ENCODE measurements at places on chromosomes 7 and 10.

DNA sequence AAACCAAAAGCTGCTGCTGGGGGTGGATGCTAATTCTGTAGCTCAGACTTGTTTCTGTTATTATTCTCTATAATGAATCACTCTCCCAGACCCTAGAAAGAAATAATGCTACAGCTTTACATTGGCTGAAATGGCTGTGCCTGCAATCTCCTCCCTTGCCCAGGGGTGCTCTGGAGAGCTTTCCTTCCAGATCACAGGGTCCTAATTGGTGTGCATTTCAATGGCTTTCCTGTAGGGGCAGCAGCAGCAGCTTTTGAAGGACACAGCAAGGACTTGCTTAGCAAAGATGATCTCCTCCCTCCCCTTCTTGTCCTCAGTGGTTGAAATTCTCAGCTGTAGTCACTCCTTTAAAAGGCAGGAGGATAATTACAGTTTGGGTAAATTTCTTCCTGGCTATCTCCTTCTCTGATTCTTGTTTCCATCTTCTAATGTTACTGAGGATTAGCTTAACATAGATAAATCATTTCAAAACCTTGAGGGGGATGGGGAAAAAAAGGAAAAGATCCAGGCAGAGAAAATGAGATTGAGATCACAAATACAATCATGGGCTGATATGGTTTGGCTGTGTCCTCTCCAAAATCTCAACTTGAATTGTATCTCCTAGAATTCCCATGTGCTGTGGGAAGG is 120.2 kb upstream of the CTTNBP2 start:
- no peak for DNase-seq

DNA sequence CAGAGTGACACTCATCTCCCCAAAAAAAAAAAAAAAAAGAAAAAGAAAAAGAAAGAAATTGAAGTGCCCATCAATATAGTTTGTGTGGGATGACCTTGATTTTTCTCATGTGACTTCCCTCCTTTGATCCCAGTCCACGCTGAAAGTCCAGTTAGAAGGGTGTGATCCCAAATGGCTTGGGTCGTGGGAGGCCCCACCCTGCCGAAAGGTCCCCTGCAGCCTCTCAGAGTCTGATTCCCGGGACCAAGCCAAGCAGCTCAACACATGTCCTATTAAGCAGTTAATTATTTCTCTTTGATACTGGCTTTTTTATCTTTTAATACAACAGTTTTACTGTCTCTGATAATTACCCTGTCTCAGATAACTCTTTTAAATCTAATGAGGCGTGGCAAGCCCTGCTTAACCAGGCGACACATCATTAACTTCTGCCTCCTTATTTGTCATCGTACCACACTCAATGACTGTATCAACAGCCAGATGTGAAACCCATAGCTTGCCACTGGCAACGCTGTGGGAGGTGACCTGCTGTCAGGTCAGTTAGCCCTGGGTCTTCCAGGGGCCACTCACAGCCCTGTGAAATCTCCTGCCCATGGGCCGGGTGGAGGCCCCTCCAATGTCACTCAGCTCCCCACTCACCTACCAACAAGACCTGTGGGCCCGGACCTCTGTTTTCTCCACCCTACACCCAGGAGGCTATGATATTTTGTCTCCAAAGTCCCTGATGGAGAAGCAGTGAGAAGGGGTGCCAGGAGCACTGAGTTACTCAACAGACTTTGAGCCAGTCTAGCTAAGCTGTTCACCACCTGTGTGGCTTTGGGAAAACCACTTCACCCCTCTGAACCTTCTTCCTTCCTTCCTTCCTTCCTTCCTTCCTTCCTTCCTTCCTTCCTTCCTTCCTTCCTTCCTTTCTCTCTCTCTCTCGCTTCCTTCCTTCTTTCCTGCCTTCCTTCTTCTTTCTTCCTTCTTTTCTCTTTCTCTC is 110.0 kb upstream of the SFMBT2 start:
- no peak for DNase-seq

DNA sequence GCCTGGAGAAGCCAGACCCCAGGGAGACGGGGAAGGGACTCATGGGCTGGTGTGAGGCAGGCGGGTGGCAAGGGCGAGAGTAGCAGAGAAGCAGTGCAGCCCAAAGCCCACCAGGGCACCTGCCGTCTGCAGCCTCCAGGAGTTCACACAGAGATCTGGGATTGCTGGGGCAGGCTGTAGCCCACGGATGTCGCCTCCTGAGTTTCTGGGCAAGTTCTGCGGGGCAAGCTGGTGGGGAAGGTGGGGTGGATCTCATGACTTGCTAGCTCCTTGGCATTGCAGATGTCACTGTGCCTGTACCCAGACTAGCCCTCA is 6.0 kb downstream of the ADCK2 start:
- no peak for DNase-seq

DNA sequence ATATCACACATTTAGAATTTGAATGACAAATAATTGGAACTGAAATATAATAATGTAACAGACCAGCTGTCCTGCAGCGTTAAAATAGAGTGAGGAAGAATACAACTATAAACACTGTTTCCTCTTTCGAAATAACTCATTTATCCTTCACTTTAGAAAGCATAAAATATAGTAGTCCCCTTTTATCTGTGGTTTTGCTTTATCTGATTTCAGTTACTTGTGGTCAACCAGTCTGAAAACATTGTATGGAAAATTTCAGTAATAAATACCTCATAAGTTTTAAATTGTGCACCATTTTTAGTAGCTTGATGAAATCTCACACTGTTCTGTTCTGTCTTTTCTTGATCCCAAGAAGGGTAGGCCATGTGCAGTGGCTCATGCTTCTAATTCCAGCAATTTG is 31.7 kb downstream of the POLR1F start:
- no peak for DNase-seq

DNA sequence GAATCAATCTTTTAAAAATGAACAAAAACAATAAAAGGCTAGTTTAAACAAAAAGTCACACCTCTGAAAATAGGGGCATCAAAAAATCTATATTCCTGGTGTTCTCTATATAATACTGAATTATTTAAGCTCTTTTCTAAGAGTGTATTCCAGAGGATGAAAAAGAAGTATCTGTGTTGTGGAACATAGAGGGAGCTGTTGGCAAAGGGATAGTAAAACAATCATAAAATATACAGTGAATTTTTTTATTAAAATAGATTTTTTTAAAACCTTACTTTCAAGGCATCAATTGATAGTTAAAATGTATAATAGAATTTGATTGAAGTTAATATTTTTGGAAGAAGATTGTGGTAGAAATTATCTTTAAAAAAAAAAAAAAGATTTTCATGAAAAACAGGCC is 1409.1 kb upstream of the CELF2 start:
- no peak for DNase-seq

GRCh38 chr10:108989976-108990375 is 933.3 kb downstream of the XPNPEP1 start:
- no peak for DNase-seq

DNA sequence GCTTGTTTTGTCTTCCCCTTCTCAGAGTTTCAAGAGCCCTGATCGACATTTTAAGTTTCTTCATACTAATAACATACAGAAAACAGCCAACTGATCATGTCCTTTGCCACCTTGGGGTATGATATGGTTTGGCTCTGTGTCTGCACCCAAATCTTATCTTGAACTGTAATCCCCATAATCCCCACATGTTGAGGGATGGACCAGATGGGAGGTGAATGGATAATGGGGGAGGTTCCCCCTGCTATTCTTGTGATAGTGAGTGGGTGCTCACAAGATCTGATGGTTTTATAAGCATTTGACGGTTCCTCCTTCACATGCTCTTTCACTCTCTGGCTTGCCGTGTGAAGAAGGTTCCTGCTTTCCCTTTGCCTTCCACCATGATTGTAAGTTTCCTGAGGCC is 190.3 kb downstream of the CHCHD3 start:
- DNase-seq: no peak

GRCh38 chr10:103554488-103555324 is 61.2 kb downstream of the NEURL1 start:
- DNase-seq: no peak

GRCh38 chr7:79854621-79855020 is 280.0 kb upstream of the GNAI1 start:
- no peak for DNase-seq

GRCh38 chr7:22578007-22578733 is 78.2 kb upstream of the STEAP1B start:
- no peak for DNase-seq

DNA sequence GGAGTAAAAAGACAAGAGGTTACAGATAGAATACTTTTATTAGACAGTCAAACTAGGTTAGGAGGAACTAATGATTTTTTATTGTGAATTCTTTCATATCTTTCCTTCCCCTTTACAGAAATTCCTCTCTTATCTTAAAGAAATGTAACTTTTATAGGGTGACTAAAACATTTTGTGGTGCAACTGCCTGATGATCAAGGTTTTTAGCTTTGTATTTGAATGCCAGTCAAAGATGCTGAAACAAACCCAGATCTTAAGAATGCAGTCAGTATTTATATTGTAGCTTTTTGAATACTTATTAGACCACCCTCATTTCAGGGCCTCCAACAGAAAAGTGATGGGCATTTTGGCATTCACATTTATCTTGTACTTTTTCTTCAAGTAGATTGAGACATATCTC is 27.4 kb downstream of the TAX1BP1 start:
- no peak for DNase-seq

- peak; percentile 72 for DNase-seq
Observed at GRCh38 chr10:117175901-117176534, 21.3 kb upstream of the KCNK18 start.

- DNase-seq: no peak
Observed at GRCh38 chr7:49878089-49878488, 104.7 kb downstream of the VWC2 start.

GRCh38 chr7:112266595-112267270 is 60.2 kb downstream of the ZNF277 start:
- DNase-seq: no peak

GRCh38 chr7:122327969-122328368 is 23.4 kb upstream of the FEZF1 start:
- DNase-seq: no peak

DNA sequence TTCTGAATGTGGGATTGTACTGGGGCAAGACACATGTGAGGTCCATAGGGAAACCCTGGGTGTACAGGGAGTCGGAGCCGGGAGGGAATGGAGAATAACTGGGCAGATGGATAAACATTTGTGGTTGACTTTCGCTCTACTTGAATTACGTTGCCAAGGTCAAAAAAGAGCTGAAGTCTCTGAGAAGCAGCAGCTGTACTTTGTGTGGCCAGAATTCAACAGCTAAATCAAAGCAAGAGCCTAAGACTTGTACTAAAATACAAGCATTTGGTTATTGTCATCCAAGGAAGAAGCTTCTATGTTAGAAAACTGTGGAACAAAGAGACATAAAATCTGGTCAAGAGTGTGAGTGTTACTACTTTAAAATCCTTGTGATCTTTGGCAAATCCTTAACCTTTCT is 457.2 kb downstream of the ARL4A start:
- no peak for DNase-seq

DNA sequence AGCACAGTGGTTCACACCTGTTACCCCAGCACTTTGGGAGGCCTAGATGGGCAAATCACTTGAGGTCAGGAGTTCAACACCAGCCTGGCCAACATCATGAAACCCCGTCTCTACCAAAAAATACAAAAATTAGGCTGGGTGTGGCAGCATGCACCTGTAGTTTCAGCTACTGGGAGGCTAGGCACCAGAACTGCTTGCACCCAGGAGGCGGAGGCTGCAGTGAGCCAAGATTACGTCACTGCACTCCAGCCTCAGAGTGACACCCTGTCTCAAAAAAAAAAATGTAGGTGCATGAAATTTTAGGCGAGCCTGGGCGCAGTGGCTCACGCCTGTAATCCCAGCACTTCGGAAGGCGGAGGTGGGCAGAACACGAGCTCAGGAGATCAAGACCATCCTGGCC is 9.6 kb downstream of the BCL7B start:
- no peak for DNase-seq

GRCh38 chr7:127848241-127848640 is 183.0 kb downstream of the LRRC4 start:
- no peak for DNase-seq

DNA sequence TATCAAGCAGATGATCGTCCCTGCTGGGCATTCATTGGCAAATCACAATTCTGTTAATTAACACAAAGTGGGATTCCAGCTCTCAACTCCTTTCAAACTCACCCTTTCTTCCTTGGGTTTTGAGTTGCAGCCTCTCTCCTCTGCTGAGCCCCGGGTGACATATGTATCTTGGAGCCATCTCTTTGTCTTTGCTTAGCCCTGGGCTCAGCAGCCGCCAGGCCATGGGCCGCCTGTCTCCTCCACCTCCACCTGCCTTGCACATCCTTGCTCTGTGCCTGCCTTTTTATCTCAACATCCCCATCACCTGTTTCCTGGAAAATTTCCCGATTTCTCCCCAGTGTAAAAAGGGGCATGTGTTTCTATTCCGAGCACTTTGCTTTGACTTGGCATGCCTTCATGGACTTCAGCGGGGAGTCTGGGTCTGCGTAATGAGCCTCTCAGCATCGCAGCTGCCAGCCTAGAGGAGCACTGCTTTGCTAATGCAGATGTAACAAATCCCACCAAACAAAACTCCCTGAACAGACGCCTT is 141.3 kb upstream of the AGK start:
- no peak for DNase-seq

GRCh38 chr10:70057306-70057705 is 4.7 kb downstream of the MACROH2A2 start:
- no peak for DNase-seq

- no peak for DNase-seq
Observed at GRCh38 chr7:46576950-46577349, 655.9 kb upstream of the IGFBP3 start.

GRCh38 chr10:81876253-81877077 is 1.5 kb downstream of the NRG3 start:
- no peak for DNase-seq

GRCh38 chr10:43075612-43076003 is 1.3 kb upstream of the RET start:
- DNase-seq: no peak

DNA sequence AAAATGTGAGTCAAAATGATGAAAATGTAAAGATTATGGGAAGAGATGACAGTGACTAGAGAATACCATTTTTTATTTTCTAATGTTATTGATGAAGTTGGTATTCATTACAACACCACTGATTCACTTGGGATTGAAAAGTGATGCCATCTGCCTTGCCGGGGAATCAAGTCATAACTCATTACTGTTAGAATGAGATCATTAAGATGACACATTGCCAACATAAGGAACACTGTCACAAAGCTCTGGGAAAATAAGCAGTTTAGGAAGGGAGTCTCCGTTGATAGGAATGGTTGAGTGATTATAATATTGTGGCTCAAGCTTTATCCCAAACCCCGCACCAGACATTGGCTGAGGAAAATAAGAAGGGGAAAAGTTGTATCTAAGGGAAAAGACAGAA is 121.5 kb upstream of the PLPP4 start:
- no peak for DNase-seq
